ENCODE measurements at places on chromosomes 1 and 21.

- DNase-seq = no peak
Observed at GRCh38 chr1:40389871-40390560, 16.5 kb downstream of the SMAP2 start.

DNA sequence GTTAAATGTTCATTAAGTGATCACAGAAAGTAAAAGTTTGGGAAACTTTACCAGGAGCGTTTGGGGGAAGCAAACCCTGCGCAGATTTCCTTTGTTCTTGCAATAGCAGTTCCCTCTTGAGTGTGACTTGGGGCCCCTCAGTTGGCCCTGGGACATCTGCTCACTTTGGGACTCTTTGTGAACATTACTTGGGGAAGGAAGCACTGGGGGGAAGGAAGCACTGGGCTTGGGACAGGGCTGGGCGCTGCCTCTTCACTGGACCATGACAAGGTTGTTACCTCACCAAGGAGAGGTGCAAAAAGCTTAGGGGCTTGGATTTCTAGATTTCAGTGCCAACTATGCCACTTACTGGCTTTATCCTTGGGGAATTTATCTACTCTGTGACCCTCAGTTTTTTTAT lies 63.5 kb downstream of the ETS2 start:
- no peak for DNase-seq

- no peak for DNase-seq
Observed at GRCh38 chr1:66250478-66250877, 283.5 kb upstream of the SGIP1 start.

GRCh38 chr1:224689374-224689773 lies 73.3 kb downstream of the CNIH3 start:
- DNase-seq = no peak

DNA sequence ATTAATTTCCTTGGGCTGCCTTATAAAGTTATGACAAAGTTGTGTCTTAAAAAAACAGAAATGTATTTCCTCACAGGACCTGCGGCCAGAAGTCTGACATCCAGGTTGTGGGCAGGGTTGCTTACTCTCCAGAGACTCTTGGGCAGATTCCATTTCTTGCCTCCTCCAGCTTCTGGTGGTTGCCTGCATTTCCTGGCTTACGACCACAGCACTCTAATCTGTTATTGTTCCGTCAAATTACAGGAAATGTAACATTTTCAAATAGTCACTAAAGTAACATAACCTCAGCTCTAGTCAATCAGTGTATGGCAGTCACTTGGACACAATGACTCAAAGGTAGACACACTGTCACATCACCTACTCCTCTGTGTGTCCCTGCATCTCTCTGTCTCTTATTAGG lies 226.8 kb downstream of the DNAH14 start:
- no peak for DNase-seq

DNA sequence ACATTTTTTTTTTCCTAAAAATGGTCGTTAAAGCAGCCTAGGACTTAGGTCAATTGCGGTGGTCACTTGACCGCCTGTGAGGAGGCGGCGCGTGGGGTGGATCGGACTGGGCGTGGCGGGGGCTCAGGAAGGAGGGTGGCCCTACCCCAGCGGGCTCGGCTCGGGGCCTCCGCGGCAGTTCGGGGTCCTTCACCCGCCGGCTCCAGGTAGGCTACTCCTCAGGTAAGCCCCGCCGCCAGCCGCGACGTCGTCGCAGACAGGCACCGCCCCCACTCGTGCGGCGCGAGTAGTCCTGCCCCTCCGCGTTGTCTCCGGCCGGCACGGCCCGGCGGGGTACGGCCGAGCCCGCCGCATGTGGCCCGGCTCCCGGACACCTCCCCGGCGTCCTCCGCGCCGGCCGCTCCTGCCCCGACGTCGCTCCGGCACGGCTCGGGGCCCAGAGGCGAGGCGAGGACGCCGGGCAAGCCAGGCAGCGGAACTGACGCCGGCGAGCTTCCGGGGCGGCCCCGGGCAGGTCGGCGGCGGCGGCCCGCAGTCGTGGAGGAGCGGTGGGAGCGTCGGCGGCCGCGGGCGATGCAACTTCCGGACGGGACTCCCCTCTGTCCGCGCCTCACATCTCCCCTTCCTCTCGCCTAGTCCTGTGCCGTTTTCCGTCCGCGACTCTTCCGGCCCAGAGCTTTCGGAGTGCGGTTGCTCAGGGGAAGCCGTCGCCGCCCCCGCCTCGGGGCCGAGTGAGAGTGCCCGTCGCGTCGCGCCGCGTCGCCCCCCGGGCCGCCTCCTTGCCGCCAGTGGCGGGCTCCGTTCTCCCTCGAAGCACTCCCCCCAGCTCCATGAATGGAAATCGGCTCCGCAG lies at the start of gene AGO3:
Gene AGO3, plus strand, starts transcription at position 513 of the 853 bp plus-strand sequence. Its CDS starts 322 bp downstream, at position 835.
- DNase-seq = peak; percentile 90

GRCh38 chr1:215508311-215508710 lies 58.8 kb upstream of the KCTD3 start:
- DNase-seq = no peak

GRCh38 chr1:209455661-209456358 lies 127.7 kb upstream of the CAMK1G start:
- no peak for DNase-seq

- no peak for DNase-seq
Observed at GRCh38 chr1:200628223-200628881, 7.8 kb upstream of the KIF14 start.

DNA sequence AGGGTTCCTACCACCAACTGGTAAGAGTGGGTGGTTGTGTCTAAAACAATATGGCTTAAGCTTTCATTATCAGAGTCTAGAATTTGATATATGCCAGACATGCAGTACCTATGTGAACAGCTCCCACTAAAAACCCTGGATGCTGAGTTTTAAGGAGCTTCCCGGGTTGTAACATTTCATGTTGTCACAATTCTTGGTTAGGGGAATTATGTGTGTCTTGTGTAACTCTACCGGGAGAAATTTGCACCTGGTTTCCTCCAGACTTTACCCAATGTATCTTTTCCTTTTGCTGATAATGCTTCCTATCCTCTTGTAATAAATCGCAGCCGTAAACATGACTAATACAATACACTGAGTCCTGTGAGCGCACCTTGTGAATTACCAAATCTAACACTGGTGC lies 48.3 kb downstream of the ARID4B start:
- no peak for DNase-seq

- no peak for DNase-seq
Observed at GRCh38 chr1:87295445-87296110, 33.1 kb upstream of the LMO4 start.

- DNase-seq = no peak
Observed at GRCh38 chr1:6408023-6408422, 11.7 kb downstream of the HES2 start.

DNA sequence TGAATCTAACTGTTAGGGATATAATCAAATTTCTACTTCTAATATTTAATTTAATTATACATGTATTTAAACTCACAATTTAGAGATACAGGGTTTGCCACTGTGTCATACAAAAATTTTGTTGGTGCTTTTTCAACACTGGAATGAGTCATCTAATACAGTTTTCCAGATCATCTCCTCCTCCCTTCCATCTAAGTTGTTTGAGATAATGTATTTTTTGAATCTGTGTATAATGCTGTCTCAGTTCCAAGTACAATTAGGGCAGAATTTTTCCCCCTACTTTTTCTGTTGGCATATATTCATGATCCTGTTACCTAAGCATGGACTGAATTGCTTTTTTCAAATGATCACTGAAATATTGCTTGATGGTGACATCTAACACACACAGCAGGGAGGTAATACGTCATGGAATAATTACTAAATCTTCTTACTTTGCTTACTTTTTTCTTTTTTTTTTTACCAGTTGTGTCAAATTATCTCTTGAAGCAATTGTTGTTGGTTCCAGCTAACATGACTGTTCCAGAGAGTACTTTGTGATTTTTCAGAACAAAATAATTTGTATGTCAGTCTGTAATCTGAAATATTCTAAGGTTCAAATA lies 146.0 kb downstream of the MAGI3 start:
- no peak for DNase-seq

DNA sequence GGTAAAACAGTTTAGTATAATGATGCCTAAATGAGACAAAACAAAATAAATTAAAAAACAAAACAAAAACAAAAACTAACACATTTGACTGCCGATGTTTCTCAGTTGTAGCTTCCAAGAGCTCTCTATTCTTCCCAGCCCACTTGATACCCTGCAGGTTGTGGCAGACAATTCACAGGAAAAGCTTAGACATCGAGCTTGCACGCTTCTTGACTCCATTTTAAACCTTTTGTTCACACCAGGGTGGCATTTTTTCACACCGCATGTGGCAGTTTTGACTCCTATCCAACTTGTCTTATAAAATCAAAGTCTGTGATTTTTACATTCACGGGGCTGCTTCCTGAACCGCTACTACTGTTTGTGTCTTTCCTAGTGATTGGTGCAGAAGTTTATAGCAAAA lies 575.9 kb downstream of the USP25 start:
- no peak for DNase-seq

DNA sequence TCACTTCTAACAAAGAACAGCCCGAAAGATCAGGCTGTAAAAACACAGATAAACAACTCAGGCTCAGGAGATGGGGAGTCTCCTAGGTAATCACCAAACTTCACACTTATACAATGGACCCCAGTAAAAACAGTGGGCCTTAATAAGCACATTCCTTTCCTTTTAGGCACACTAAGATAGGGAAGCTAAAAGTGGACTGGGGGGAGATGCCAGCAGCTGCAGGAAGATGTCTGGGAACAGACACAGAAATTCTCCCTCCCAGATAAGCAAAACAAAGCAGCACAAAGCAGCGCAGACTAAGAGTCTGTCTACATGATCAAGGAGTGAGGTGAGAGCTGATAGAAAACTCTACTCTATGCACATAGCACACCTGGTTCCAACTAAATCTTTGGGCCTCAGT lies 29.0 kb upstream of the CTBS start:
- no peak for DNase-seq

GRCh38 chr1:117607471-117607870 lies 1.6 kb downstream of the TENT5C start:
- no peak for DNase-seq

GRCh38 chr1:24191860-24192259 lies 4.8 kb upstream of the IFNLR1 start:
- peak; percentile 45 for DNase-seq

DNA sequence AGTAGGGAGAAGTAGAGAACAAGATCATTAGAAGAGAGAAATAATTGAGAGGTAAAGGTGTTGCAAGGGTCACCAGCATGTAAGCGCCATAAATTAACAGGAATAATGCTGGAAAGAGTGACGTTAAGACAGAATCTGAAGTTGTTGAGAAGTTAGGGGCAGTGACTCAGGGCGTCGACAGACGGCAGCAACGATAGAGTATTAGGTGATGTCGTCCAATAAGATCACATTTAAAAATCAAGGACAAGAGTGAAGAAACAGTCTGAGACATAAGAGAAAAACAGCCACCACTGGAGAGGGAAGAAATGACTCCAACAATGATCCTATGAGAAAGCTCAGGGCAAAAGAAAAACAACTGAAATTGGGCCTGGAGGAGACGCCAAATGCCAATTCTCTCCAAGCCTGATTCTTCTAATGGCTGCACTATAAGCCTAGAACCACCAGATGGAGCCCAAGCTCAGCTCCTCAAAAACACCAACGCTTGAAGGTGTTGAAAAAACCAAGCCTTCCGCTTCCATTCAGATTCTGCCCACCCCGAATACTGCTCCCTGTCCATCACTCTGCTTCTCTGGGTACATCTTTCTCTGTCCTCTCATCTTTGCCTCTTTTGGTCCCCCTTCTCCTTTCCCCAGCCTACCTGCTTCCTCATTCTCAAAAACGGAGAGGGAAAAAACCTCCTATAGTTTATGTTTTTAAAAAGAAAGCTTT lies 70.0 kb downstream of the LUZP1 start:
- peak; percentile 58 for DNase-seq

GRCh38 chr1:167923324-167924056 lies 9.6 kb upstream of the ADCY10 start:
- DNase-seq = no peak
